NCI-H446 (cell line): ENCODE measurements at places on chromosomes 4 and X.

GRCh38 chr4:138192113-138192512, 50.0 kb downstream of the SLC7A11 start:
- no peak for DNase-seq

DNA sequence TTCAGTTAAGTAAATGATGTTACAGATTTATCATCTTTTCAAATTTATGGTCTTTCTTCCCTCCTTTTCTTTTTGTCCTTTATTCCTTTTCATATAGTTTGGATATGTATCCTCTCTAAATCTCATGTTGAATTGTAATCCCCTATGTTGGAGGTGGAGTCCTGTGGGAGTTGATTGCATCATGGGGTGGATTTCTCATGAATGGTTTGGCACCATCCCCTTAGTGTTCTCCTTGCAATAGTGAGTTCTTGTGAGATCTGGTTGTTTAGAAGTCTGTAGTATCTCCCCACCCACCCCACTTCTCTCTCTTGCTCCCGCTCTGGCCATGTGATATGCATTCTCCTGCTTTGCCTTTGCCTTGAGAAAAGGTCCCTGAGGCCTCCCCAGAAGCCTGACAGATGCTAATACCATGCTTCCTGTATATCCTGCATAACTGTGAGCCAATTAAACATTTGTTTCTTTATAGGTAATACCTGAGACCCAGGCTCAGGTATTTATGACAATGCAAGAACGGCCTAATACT, 236.7 kb downstream of the PRDM5 start:
- DNase-seq, result no peak

DNA sequence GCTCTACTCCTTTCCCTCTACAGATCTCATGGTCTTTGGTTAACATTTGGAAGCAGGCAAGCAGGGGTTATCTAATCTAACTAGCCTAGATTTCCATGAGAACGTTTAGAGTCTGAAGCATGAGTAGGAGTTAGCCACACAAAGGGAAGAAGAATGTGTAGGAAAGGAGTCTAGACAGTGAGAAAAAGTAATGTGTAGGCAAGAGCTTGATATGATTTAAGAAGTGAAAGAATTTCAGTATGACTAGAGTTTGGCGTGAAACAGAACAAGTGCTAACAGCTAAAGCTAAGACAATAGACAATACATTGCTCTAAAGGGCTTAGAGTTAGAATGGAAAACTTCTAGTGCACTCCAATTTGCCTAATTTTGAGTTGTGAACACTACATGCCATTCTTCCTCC, 10.8 kb downstream of the CXCL8 start:
- no peak for DNase-seq

- no peak for DNase-seq
These were observed 153.6 kb downstream of the AFAP1 start for GRCh38 chr4:7786040-7786439.

- no peak for DNase-seq
These were observed 206.6 kb upstream of the HS3ST1 start for GRCh38 chr4:11635342-11635741.

DNA sequence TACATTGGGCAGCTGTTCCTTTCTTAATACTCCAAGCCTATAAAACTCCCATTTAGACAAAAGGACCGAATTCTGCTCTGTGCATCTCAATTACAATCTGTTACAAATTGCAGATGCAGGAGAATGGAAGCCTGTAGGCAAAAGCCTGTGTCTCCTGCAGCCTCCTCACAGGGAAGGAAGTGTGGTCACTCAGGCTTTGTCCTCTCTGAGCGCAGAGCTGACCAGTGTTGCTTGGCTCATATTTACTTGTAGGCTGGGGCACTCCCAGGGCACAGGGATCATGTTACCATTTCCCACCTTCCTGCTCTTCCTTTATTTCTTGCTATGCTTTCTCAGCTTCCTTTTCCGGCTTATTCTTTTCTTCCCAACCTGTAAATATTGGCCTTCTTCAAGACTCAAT, 15.7 kb downstream of the SUPT20HL2 start:
- DNase-seq, result no peak

GRCh38 chr4:51858605-51859202, 15.8 kb downstream of the DCUN1D4 start:
- no peak for DNase-seq

- peak; percentile 41 for DNase-seq
These were observed 334.5 kb upstream of the NOCT start for GRCh38 chr4:138680989-138681604.

- no peak for DNase-seq
These were observed 5.2 kb downstream of the APBB2 start for GRCh38 chr4:41209187-41209586.

DNA sequence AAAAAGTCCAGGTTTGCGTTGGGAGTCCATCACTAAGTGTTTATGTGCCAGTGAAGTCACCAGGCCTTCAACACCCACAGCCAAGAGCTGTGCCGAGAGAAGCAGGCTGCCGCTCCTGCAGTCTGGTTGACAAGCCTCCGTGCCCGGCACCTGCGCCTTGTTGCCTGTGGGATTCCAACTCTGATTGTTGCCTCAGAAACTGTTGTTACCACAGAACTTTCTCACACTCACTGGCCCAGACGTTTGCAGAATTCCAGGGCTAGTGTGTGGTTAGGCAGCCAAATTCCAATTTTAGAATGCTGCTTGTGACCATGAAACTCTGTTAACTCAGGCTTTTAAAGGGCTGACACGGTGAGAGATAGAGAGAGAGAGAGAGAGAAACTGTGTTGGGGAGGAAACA, 119.5 kb upstream of the LIMCH1 start:
- no peak for DNase-seq

- no peak for DNase-seq
These were observed at the start of gene AKAP4 for GRCh38 chrX:50200907-50201306. Gene AKAP4 (minus strand): TSS chrX:50201007. CDS start chrX:50200889, 118 bp downstream.

DNA sequence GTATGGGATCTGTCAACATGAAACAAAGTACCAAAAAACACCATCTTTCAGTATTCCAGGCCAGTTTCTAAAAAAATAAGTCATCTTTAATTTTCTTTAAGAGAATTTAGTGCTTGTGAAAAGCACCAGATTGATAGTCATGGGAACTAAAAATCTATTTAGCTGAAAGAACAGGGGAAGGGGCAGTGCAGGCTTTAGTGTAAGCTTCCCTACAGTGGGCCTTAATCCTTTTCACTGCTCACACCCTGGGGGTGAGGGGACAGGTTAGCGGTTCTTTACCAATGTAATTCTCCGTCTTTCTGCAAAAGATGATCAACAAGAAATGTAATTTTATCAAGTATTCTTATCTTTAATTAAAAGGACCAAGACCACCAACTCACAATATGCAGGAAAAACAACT, 47.1 kb downstream of the CHIC2 start:
- no peak for DNase-seq

GRCh38 chr4:85963231-85963630, 396.6 kb downstream of the MAPK10 start:
- DNase-seq, result no peak

DNA sequence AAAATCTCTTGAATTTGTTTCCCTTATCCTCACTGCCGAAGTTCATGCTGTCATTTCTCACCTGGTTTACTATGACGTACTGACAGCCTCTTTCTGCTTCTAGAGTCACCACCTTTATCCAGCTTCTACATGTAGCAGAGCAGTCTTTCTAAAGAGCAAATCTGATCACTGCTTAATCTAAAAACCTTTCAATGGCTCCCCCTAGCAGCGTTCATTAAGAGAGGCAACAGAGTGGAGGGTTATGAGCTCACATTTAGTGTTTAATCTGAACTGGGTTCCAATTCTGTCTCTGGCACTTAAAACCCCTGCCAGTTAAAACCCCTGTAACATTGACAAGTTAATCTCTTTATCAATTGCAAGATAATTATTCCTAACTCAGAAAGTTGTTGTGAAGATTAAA, 4.4 kb downstream of the RBPJ start:
- DNase-seq, result peak; percentile 14

DNA sequence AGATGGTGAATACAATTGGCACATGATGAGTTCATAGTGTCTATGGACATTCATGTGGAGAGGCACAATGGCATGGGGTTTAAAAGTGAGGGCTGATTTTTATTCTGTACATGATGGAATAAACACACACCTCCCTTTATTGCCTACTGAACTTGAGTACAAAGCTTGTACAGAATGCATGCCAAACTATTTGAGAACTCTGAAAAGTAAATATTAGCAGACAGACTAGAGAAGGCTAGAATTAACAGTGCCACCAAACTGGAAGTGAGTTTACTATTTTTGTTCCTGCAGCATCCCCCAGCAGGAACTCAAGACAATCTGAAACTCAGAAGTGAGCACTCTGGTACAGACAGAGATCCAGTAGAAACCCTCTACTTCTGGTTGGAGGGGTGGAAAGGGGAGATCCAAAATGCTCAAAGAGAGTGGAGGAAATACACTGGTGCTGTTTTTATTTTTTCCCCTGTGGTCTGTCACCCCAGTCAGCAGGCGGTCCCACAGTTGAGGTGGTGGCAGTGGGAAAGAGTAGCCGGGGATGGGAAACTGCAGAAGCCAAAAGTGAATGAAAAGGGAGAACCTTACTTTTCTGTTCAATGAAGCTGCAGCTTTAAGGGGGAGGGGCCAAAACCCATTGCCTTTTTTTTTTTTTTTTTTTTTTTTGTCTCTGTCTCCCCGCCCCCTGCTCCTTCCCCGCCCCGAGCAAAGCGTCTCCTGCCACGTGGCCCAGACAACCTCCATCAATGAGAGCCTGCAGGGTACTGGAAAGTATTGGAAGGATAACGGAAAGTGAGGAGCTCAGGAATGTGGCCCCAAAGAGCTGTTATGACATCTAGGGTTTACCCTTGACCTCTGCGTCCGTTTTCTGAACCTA, 20.5 kb downstream of the AKAP4 start:
- DNase-seq, result no peak

- DNase-seq, result peak; percentile 31
These were observed 81.2 kb downstream of the CXXC4 start for GRCh38 chr4:104413487-104413886.

- no peak for DNase-seq
These were observed 116.1 kb downstream of the SPCS3 start for GRCh38 chr4:176435901-176436292.

- DNase-seq, result peak; percentile 88
These were observed 114.4 kb downstream of the NAA11 start for GRCh38 chr4:79211490-79211889.

- DNase-seq, result no peak
These were observed 62.3 kb downstream of the STAG2 start for GRCh38 chrX:124023838-124024238.

GRCh38 chrX:70196961-70197720, 19.9 kb downstream of the DGAT2L6 start:
- DNase-seq, result peak; percentile 36

- DNase-seq, result no peak
These were observed 188.0 kb upstream of the RPL34 start for GRCh38 chr4:108432418-108432817.

DNA sequence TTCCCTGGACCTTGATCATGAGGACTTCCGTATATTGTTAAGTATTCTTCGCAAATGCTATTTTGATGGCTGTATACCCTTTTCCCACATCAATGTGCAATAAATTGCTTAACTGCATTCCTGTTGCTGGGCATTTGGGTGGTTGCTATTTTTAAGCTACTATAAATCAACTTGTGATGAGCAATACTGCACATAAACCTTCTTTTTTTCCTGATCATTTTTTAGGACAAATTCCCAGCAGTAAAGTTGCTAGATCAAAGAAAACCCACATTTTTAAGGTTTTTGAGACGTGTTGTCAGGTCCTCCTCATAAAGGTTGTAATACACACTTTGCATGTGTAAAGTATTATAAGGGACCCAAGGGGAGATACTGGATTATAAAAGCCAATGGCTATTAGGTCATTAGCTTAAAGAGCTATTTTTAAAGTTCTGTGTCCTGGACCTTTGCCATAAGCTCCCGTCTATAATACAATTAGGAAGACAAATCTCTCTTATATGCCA, 35.6 kb downstream of the LIMCH1 start:
- DNase-seq, result peak; percentile 51

GRCh38 chrX:23742174-23742696, 841 bp downstream of the ACOT9 start:
- DNase-seq, result peak; percentile 9

GRCh38 chr4:118989098-118990080, 100.7 kb downstream of the SYNPO2 start:
- no peak for DNase-seq

DNA sequence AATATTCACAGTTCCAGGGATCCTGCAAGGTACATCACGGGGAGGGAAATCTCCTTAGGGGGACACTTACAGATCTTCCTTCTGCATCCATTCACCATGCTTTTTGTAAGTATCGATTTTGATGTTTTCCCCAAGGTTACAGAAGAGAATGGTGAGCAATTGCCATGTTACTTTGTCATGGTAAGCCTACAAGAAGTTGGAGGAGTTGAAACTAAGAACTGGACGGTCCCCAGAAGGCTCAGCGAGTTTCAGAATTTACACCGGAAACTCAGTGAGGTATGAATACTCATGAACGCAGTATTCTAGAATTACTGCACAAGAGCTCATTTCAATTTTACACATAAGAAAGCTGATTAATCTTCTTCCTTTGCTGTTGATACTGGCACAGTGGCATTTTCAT, 53.9 kb downstream of the LRP2BP start:
- no peak for DNase-seq

DNA sequence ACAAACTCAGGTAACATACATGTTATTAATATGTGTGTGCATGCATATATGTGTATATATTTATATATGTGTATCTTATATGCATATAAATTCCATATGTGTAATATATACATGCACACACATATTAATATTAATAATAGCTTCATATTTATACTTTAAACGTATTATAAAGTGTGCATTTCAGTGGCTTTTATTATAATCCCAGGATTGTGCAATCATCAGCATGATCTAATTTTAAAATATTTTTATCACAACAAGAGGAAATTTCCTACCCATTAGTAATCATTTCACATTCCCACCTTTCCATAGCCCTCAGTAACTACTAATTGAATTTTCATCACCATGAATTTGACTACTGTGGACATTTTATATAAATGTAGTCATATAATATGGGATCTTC, 2211.9 kb upstream of the TENM3 start:
- no peak for DNase-seq

DNA sequence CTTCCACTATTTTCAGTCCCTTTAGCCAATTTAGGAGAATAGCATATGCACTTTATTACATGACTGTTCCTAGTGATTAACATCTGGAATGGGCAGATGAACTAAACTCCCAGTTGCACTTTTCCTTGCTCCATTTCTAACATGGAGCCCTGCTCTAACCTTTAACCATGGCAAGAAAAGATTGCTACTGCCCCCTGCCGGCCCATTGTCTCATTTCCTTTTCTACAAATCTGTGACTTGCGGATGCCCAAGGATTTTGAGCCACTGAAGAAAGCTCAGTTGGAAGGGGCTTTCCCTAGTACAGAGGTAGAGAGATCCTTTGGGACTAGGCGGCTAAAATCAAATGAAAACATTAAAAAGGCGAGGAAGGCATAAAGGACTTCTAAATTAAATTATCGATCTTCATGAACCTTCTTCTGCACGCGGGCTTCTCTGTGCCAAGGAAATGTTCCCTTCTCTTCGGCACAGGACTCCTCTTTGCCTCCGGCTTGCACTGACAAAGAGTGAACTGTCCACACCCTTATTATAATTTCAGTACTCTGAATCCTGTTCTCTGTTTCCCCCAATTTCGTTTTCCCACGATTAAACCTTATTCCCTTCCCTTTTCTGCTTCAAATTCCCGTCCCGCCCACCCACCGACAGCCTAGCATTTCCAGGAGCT, 577 bp upstream of the GLRA2 start:
- DNase-seq, result peak; percentile 74
